Stimulated activated CD8-positive, alpha-beta memory T cell treated with anti-CD3 and anti-CD28 coated beads, Interleukin-4, amount 100 ng/mL, for 4 hours (primary cell): ENCODE measurements at places on chromosomes 3 and 15.

DNA sequence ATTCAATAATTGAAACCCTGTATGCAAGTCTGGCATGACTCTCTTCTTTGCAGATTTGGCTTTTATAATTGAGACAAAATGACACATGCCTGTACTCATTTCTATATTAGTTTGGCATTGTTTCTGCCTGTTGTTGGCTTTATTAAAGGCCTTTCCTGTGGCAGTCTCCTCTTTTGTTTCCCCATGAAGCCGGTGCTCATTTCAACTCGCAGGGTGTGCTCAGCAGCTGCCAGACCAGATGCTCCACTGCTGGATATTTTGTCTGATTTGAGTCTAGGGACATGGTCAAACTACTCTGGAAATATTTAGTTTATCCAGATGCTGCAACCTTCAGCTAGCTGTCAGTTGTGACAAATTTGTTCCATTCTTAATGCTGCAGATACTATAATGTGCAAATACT is 445.3 kb downstream of the NAALADL2 start:
- DNase-seq = no peak

DNA sequence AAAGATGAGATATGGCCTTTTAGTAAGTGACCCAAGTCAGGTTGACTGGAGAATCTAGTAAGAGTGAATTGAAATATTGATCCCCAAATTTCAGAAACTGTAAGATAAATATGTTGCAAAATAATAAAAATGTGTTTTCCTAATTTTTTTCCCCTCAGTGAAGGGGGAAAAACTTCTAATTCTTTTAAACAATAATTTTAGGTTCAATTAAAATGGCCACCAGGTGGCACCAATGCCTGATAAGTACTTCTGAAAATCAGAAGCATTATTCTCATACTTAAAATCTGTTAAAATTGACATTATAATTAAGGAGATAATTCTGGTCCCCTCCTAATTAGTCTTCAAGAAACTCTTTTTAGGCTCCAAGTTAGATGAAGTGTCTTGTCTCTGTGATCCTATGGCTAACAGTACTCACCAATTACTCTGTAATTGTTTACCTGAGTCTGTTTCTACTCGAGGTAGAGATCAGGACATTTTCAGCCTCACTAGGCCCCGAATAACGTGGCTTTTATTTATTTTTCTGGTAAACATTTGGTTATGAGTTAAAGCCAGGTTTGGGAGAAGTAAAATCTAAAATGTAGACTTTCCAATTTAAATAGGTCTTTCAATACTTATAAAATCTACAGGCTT is 52.6 kb downstream of the NMD3 start:
- no peak for DNase-seq

- DNase-seq = no peak
Measured at GRCh38 chr3:134886991-134887390, 91.9 kb downstream of the EPHB1 start.

DNA sequence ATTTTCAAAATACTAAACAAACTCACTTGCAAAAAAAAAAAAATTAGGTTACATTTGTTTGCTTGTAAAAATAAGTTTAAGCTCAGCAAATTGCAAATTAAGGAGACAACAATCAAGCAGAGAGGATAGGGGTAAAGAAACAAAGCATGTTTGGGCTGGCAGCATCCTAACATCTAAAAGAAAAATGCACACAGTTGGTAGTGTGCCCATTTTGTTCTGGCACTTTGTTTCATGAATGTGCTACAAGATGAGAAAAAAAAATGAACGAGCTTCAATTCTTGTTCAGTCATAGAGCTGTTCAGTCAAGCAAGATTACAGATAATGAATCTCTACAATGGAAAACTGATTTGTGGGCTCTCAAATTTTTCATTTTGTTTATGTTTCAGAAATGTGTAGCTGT is 17.7 kb upstream of the ZBBX start:
- DNase-seq = no peak
